ENCODE measurements at places on chromosomes 5 and 9. TPM values are rescaled to one million over a fixed set of nuclear protein-coding genes. Genes with fewer than 3 reads are reported as not detected.
A peak's percentile ranks its signal among the peaks of the same experiment; 100 is the strongest.

DNA sequence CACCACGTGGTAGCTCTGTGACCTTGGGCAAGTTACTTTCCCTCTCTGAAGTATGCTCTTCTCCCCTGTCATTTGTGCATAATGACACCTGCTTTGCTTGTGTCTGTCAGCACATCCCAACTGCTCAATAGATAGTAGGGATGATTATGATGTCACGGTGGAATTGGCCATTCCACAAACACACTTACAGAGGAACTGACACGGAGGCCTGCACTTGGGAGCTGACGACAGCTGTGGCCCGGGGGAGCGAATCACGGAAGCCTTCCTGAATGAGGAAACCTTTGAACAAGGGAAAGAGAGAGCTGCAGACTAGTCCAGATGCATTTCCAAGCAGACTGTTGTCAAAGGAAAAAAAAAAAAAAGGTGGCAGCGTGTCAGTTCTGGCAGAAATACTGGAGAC is 21.0 kb downstream of the TLX3 start:
- DNase-seq, result no peak

- DNase-seq, result no peak
Observed at GRCh38 chr5:136279314-136279713, 86.0 kb downstream of the TRPC7 start.

GRCh38 chr5:114726131-114726530 is 364.3 kb downstream of the KCNN2 start:
- no peak for DNase-seq

DNA sequence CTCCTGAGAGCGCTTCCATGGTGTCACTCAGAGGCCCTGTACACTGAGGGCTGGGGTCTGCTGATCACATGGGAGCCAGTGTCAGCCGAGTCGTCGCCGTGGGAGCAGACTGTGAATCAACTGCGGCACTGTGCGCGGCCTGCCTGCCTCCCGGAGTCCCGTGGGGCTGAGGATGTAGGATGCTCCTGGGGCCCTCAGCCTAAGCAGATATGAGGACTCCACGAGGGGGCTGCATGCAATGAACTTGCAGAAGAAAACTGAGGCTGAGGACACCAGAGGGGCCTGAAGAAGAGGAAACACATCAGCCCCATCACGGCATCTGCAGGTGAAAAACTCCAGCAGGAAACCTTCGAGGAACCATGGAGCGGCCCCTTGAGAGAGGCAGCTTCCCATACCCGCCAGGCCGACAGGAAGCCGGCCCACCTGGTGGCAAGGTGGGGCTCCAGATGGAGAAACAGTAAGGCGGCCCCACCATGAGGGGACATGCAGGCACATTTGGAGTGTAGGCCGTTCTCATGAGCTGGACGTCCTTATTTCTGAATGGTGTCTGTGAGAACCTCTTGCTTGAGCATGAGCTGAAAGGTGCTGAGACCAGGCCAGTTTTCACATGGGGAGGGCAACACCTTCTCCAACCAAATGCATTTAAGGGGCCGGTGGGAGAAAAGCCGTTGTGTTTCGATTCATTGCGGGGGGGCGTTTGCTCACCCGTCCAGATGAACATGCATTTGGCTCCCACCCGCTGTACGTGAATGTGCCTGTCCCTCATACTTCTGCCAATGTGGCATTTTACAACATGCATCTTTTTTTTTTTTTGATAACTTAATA is 35.2 kb upstream of the ADAMTS2 start:
- DNase-seq, result no peak

GRCh38 chr9:27165068-27165467 is 56.0 kb downstream of the TEK start:
- no peak for DNase-seq

GRCh38 chr9:130444565-130445221 is at the start of gene ASS1:
TSS of gene ASS1 (plus strand) at chr9:130444961. CDS start at chr9:130452229, 7,268 bp downstream.
- peak; percentile 56 for DNase-seq

DNA sequence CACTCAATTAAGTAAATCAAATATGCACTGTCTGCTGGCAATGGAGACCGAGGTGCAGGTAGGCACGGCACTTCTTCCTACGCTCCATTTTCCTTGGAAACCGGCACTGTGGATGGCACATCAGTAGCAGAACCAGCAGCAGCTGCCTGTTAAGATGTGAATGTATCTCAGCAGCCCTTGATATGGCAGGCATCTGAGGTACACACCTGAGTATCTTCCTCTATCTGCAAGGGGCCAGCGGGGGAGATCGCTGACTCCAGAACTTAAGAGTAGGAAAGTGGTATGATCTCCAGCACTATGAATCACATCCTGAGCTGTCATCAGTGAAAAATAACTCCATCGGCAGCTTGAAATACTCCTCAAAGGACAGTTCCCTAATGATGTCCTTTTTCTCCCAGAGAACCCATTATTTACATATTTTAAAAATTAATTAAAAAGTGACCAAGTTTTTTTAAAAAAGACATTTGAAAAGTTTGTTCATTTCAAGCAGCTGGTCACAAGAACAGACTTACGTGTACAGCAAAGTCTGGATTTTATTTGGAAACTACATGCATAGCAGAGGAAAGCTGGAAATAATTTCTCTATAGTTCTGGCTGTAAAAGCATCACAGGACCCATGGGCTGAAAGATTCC is 97.1 kb downstream of the ADAMTS12 start:
- DNase-seq, result no peak

DNA sequence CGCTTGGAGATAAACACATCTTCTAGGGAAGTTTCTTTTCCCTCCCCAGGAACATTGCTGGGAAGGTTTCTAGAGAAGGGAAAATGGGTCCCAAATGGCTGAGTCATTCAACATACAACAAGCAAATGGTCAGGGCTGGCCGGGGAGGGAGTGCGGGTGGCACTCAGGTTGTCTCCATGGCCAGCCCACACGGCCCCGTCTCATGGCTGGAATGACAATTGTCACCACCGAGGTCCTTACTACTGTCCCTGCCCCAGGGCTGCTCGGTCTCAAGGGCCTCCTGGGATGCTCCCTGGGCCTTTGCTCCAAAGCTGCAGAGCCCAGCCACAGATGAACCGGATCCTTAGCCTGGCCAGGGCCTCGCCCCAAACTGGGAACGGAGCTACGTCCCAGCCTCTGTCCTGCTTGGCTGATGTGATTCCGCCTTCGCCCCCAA is 121.9 kb downstream of the FGF18 start:
- DNase-seq, result no peak

GRCh38 chr5:5613261-5613990 is 190.9 kb downstream of the ICE1 start:
- DNase-seq, result no peak

- no peak for DNase-seq
Observed at GRCh38 chr5:40559306-40559705, 120.4 kb upstream of the PTGER4 start.

- DNase-seq, result no peak
Observed at GRCh38 chr9:136045595-136046553, 49.2 kb downstream of the NACC2 start.

- DNase-seq, result no peak
Observed at GRCh38 chr5:15799612-15800011, 299.6 kb downstream of the FBXL7 start.

DNA sequence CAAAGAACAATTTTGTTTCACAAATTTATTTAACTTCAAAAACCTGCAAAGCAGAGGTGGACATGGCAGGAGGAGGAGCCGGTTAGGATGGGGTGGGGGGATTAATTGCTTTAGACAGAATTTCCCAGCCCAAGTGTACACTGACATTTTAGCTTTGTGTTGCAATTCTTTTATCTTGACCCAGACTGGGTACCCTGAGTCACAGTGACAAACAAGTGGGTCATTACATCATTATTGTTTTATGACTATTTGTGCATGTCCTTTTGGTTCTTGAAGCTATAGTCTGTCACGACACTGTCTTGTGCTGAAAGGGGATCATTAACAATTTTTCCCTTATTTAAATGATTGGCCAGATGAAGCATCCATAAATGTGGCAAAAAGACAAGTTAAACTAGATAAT is 84.5 kb upstream of the VCAN start:
- no peak for DNase-seq

- no peak for DNase-seq
Observed at GRCh38 chr5:122182491-122182921, 53.2 kb downstream of the ZNF474 start.

GRCh38 chr5:74722271-74722670 is 37.2 kb downstream of the HEXB start:
- DNase-seq, result no peak

Gene PCDHGA6
- total RNA-seq, result 1.6 TPM

Gene TMEM174
- not detected for total RNA-seq

Gene CTXN3
- total RNA-seq, result not detected

Gene SLC36A2
- total RNA-seq, result 22.9 TPM

Gene KIF27
- total RNA-seq, result 4.1 TPM

Gene SPINK7
- total RNA-seq, result not detected

Gene ATP10B
- 0.63 TPM for total RNA-seq

Measured in gastrocnemius medialis (tissue), 4 donors.